ENCODE measurements at places on chromosomes 11 and 22.

- no peak for DNase-seq
These were observed 12.8 kb upstream of the TPCN2 start for GRCh38 chr11:69035946-69036340.

DNA sequence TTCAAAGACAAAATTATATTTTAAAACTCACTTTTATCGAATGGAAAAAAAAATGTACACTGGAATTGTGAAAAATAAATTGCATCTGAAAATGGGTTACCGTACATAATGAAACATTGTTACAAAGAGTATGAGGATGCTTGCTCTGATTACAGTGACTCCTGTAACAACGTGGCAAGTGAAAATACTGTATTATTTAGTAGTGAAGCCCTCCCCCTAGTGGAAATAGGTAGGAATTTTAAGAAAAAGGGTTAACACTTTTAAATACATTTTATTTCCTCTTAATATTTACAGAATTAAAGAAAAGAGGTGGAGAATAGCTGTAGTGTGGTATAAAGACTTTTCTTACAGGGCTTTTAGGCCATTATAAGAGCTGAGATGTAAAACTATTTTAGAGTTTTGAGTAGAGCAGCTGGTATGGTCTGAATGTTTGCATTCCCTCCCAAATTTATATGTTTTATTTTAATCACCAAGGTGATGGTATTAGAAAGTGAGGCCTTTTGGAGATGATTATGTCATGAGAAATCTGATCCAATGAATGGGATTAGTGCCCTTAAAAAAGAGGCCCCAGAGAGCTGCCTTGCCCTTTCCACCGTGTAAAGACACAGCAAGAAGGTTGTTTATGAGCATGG is 25.2 kb downstream of the FAM76B start:
- DNase-seq, result no peak

DNA sequence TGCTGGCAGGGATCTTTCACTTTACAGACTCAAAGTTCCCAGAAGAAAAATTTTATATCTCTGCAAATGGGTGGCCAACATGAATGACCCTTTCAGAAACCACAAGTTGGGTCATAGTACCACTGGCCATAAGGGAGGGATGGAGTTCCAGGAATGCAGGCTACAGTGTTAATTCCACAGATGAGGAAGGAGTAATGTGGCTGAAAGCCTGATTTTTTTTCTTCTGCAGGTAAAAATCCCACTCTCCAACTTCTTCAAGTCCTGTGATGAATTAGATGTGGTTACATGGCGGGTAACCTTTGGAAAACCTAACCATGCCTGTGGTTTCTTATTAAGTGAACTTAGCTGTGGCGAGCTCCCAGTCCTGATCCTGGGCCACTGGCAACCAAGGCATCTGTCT is 103.2 kb downstream of the SLC1A2 start:
- DNase-seq, result no peak

DNA sequence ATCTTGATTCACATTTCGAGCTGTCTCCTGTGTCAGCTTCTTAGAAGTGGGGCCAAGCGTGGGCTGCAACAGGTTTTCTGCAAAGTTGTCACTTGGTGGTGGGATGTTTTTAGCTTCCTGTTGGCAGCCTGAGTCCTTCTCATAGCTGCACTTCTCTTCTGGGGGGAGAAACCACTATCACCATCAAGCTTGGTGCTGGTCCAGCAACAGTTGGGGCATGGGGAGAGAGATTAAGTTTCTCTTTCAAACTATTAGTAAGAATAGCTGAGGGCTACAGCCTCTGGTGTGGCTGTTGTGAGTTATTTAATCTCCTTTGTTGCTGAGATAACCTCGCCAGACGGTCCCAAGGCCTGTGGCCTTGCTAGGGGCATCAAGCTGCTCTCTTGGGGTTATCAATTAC is 123.3 kb upstream of the CRYBB3 start:
- DNase-seq, result no peak

DNA sequence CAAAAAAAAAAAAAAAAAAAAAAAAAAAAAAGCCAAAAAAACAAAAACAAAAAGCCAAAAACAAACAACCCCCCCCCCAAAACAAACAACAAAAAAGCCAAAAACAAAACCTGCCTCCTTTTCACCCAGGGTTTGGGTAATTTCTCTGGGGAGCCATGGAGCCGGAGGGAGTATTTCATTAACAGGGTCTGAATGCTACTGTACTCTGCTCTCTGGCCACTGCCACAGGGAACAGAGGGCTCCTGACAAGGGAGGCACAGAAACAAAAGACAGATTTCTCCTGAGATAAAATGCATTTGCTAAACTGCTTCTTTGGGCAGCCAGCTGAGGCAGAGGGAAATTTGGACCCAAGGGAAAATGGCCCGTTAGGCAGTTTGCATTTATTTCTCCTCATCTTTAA is 266.0 kb upstream of the SYN3 start:
- no peak for DNase-seq

- no peak for DNase-seq
These were observed 70.6 kb downstream of the RRAS2 start for GRCh38 chr11:14288189-14288935.

- DNase-seq, result no peak
These were observed 13.9 kb downstream of the IFITM10 start for GRCh38 chr11:1736447-1736992.
